NCI-H2107 (cell line): ENCODE measurements at places on chromosomes 7 and 10.

DNA sequence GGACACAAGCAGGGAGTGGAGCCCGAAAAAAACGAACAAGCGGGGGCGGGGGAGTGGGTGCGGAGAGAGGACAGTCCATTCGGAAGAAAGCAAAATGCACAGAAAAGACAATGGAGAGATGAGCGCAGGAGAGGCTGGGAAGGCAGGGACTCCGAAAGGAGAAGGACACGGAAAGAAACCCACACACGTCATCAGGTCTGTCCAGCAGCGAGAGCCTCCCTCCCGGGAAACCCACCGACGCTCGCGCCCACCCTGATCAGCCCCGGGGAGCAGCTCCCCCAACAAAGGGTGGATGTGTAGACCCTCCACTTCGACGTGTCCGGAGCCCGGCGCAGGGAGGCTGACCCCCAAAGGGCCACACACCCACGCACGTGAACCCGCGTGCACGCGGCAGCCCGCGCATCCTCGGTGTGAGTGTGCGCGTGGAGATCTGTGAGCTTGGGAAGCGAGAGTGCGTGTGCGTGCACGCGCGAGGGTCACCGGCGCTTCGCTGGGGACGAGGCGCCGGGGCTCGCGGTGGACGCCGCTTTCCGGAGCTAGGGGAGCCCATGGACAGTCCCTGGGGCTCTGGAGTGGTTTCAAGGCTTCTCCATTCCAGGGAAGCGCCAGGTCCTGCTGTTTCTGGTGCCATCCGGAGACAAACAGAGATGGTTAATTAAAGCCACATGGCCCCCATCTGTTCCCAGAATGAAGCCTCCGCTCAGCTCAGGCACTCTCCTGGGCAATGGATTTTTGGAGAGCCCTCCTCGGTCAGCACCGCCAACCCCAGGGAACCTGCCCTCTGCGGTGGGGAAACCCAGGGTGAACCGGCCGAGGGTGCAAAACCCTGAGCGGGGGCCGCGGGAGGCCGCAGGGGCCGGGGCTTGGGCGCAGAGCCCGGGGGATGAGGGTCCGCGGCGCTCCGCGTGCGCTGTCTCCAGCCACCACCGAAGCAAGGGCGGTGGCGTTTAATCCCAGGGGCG, 916 bp downstream of the LAMB1 start:
- DNase-seq: no peak

- peak; percentile 23 for DNase-seq
Observed at GRCh38 chr7:17706734-17707133, 233.6 kb downstream of the SNX13 start.

DNA sequence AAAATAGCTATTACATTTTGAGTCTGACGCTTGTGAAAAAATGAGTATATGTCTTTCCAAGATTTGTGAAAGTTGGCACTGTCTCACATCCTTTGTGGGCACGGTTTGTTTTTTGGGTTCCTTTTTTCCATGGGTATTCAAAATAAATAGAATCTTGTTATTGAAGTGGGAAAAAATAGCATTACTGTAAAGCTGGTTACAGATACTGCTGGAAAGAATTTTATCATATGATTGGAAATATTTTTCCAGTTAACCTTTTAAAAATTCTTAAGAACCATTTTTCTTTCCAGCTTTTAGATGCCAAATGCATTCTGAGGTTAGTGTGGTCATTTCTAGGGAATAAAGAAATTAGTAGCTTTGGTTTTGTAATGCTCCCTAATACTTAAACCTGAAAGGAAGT, 11.4 kb downstream of the NET1 start:
- DNase-seq: no peak

GRCh38 chr10:1278306-1278705, 222.1 kb downstream of the WDR37 start:
- no peak for DNase-seq

- no peak for DNase-seq
Observed at GRCh38 chr7:108239501-108240225, 109.5 kb upstream of the LAMB4 start.

DNA sequence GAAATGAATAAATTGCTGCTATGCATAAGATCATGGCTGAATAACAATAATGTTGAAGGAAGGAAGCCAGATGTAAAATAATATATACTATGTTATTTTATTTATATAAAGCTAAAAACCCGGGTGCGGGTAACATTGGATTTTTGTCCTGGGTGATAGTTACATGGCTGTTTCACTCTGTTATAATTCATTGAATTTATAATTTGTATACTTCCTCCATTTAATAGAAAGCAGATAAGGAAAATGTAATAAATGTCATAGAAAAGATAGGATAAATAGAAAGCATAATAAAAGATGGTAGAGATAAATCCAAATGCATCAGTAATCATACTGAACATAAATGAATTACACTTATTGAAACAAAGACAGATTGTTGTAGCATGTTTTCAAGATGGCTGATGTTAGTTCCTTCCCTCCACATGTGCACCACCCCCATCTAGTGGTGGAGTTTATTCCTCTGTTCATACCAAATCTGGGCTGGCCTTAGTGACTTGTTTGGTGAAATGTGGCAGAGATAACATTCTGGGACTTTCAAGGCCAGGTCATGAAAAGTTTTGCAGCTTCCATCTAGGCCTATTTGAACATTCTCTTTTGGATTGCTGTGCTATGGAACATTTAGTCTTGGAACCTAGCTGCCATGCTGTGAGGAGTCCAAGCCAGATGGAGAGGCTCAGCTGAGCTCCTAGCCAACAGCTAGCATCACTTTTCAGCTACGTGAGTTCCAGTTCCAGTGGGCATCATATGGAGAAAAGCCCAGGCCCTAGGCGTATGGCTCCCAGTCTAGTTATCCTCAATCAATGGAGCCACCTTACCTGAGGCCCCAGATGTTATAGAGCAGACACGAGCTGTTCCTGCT, 46.9 kb downstream of the AHCYL2 start:
- peak; percentile 43 for DNase-seq

DNA sequence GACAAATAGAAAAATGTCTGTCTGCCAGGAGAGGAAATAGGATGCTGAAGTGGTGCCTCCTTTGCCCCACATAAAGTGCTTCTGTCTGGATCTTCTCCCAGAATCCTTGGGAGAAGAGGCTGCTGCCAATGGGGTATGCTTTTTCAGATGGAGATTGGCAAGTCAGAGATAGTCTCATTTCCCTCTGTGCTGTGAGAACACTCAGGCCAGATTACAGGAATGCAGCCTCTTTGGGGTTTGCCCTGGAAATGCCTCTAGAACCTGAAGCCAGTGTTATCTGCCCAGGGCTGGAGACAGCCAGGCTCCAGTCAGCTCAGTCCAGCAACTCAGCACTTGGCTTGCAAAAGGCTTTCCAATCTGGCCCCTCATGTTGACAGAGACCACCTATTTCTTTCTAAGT, 119.1 kb upstream of the PHYHIPL start:
- no peak for DNase-seq

DNA sequence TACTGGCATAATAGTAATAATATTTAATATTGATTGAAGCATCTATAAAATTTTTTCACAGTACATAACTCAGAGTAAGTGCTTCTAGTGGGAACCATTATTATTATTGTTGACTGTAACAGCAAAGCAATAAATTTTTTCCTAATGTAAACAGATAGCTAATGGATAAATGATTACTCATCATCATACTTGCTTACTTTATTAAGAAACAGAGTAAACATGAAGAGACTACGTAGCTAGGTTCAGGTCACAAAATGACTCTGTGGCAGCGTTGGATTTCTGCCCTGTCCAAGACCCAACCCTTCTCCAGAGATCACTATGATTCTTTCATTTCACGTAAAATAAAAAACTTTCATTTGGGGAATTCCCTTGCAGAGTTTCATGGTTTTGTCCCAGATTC, 8.3 kb upstream of the ABCB5 start:
- no peak for DNase-seq

DNA sequence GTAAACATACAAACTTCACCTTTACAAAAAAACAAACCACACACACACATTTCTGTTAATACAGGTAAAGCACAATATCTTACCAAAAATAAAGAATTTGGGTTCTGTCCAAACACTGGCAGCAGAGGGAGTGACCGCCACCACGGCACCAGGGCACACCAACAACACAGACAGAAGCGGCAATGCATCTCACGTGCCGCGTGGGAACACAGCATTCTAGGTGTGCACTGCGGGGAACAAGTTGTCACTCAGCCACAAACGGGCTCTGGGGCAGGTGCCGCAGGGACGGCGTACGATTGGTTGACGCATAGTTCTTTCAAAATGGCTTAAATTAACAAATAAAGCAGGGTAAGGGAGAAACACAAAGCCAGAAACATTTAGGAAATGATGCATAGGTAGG, 22.3 kb downstream of the PDGFA start:
- no peak for DNase-seq

GRCh38 chr10:58065529-58065815, 202.2 kb downstream of the IPMK start:
- DNase-seq: no peak

- no peak for DNase-seq
Observed at GRCh38 chr7:128115336-128115820, 84.1 kb upstream of the LRRC4 start.

- no peak for DNase-seq
Observed at GRCh38 chr7:18472161-18472483, 23.4 kb upstream of the HDAC9 start.

- no peak for DNase-seq
Observed at GRCh38 chr7:54827734-54828133, 68.7 kb upstream of the SEC61G start.
